ENCODE measurements at places on chromosomes 12 and 14.

DNA sequence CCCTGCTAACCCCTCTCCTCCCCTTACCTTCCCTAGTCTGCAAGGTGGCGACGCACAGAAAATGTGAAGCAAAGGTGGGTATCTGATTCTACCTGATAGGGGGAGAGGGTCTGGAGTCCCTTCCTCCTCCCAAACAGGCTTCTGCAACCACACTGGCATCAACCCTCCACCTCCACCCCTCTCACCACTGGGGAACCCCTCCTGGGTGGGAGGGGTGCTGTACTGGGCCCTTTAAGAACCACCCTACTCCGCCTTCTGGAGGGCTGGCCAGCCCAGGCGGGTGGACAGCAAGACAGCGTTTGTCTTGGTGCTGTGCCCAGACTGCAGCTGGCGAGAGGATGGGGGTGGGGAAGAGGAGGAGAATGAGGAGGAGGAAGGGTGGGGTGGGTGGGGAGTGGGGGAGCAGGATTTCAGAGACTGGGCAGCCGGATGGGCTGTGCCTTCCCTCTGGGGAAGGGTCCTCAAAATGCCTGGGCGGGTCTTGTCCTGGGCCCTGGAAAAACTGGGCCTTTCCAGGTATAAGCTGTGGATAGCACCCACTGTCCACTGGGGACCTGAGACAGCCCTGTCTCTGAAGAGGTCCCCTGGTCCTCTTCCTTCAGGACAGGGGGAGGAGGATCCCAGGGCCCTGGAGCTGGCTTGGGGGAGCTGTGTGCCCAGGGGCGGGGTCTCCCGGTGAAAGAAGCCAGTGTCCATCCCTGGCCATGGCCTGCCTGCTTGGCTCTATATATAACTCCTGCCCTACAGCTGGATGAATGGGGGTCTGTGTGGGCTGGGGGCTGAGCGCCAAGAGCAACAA is 2.8 kb downstream of the TNS2 start:
- peak; percentile 94 for DNase-seq

- no peak for DNase-seq
These were observed 194.4 kb downstream of the EMP1 start for GRCh38 chr12:13390918-13391317.

GRCh38 chr12:94282675-94283074 is 134.3 kb downstream of the PLXNC1 start:
- DNase-seq: no peak

DNA sequence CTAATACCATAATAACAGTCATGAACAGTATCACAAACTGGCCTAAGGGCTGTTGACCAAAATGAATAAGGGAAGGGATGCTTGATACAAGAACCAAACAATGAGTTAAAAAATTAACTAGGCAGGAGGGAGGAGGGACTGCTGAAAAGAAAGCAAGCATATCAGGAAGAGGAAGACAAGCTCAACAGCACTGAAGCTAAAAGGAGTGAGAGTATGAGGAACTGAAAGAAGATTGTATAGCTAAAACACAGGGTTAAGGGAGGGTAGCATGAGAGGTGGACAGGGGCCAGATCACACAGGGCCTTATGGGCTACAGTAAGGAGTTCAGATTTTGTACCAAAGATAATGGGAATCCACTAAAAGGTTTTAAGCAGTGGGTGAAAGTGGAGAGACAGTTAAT is 34.1 kb downstream of the ITGA7 start:
- DNase-seq: no peak

DNA sequence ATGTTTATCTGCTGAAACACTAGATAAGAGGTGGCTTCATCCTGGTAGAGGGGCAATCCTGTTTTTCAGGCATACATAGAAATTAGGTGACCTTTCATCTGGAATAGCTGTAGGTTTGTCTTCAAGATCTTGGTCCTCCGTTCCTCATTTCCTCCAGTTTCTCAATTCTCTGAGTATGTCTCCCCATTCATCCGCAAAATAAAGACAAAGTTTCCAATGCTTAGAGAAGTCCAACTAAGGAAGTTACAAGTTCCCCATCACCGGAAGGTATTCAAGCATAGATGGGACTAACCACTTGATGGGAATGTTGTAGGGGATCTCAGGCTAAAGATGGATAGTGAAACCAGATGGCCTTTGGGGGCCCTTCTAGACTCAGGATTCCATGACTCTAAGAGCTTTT is 34.3 kb downstream of the ERG28 start:
- DNase-seq: no peak

- DNase-seq: no peak
These were observed 9.2 kb downstream of the CIPC start for GRCh38 chr14:77107228-77107627.

- no peak for DNase-seq
These were observed 33.8 kb downstream of the MMAB start for GRCh38 chr12:109539508-109539907.

GRCh38 chr14:89167705-89168104 is 249.3 kb downstream of the FOXN3 start:
- no peak for DNase-seq

DNA sequence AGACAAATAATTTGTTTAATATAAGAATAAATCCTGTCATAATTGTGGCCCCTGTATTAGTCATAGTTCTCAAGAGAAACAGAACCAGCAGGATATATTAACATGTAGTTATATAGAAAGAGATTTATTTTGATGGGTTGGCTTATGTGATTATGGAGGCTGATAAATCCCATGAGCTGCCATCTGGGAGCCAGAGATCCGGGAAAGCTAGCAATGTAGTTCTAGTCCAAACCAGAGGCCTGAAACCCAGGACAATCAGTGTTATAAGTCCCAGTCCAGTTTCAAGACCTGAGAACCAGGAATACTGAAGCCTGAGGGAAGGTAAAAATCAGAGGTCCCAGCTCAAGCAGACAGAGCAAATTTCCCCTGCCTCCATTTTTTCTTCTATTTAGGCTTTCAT is 435.8 kb downstream of the RPL10L start:
- DNase-seq: no peak

DNA sequence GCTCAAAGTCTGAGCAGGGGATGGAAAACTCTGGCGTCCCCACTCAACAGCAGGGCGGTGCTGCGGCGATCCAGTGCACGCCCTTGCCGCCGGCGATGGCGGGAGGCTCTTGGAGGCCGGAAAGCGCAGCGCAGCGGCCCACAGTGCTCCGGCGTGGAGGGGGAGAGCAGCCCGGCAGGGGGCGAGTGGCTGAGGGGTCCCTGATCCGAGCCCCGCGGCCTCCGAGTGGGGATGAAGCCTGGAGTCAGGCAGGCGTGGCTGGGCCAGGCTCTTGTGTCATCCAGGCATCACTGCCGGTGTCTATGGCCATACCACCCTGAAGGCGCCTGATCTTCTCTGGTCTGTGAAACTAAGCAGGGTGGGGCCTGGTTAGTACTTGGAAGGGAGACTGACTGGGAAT is 183.1 kb downstream of the ALG10 start:
- DNase-seq: no peak

DNA sequence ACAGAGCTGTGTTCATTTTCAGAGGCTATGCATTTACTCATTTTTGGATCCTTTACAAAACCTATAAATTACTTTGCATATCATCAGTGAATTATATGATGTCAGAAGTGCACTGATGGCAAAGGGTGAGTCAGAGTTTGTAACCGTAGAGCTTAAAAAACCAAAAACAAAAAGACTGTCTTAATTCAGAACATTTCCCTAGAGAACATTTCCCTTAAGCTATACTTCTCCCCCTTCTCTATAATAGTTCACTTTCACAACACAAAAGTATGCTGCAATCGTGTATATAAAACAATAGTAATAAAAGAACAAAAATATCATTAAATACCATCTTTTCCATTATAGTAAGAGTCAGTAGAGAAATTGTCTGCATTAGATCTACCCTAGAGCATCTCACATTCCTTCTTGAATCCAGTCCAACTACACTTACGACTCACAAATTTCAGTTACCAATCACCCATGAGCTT is 934.9 kb downstream of the LRFN5 start:
- no peak for DNase-seq

DNA sequence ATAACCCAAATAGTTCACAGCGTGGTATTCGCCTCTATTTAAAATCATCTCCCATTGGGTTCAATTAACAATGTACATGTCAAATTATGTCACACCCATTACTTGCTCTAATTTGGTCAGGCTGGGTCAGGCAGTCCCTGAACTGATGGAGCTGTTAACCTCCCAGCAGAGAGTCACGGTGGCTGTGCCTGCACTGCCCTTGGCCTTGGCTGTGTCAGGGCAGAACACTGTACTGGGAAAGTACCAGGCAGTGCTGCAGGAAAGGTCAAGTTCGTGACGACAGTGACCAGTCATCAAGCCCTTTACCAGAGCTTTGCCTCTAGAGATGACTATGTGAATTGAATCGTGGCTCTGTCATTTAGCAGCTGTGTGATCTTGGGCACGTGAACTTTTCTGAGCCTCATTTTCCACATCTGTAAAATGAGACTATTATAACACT is 100.0 kb downstream of the ARF6 start:
- DNase-seq: no peak

DNA sequence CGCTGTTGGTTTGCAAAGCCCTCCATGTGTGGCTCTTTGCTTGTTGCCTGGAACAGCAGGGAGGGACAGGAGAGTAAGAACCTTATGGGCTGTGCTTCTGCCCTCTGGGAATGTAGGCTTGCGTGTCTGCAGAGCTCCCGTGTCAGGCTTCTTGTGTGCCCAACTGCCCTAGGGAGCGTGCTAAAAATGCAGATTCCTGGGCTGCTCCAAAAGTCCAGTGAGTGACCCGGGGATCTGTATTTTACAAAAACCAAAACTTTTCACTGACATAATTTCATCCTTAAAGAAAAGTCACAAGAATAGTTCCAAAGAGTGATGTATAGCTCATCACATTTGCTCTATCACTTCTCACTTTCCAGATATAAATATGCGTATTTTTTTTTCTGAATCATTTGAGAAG is 34.8 kb upstream of the CCDC63 start:
- no peak for DNase-seq

DNA sequence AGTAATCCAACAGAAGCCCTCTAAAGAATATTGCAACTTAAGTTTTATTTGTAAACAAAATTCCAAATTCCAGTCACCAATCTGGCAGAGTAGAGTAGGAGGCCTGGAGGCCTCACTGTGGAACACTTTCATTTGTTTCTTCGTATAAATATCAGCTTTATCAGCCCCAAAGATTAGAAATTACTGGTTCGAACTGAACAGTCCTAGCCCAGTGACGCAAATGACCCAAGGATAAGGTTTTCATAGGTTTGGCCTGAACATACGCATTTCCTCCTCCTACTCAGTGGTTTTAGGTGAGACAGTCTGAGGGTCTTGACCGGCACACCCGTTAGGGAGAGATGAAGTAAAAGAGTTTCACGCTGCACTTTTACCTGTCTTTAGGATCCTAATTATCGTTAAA is 1.7 kb downstream of the CDC42BPB start:
- DNase-seq: no peak

DNA sequence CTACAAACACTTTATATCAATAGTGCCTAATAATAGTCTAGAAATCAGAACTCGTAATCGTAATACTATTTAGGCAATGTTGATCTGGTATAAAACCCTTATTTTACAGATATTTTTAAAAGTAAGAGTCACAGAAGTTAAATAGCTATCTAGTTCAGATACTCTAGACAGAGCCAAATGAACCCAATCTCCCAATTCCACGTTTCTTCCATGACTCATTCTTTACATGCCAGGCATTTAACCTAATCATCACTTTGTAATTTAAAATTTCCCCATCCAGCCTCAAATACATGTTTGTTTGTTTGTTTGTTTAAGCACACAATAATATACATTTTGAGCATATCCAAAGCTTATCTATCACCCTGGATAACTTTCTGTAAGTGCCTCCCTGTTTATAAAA is 36.4 kb upstream of the GARIN6 start:
- DNase-seq: no peak

DNA sequence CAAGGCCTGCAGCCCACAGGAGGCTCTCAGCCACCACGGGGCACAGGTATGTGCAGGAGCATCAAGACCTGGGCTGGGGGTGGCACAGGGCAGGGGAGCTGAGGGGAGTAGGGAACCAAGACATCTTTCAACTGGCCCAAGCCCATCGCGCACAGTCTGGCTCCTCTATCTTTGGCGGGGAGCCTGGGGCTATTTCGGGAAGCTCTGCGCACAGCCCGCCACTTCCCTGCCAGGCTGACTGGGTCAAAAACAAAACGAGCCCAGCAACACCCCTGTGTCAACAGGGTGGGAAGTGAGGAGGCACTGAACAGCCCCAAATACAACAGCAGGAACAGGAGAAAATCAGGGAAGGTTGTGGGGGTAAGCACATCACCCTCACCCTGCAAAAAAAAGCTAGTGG is 83.9 kb downstream of the ARL6IP4 start:
- DNase-seq: no peak

DNA sequence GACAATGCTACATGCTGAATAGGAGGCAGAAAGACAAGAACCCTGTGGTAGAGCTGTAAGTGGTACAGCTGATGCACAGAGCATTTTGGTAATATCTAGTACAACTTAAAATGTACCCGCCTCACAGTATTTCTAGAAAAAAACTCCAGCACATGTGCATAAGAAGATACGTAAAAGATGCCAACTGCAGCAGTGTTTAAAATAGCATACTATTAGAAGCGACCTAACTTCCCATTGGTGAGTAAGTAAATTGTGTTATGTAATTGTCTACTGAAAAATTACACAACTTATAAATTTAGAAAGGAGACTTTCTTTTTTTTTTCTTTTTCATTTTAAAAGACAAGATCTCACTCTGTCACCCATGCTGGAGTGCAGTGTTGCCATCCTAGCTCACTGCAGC is 114.3 kb upstream of the CAND1 start:
- DNase-seq: no peak

GRCh38 chr14:73242357-73242901 is 5.1 kb downstream of the PAPLN start:
- no peak for DNase-seq

GRCh38 chr14:60356386-60356785 is 107.4 kb downstream of the PPM1A start:
- DNase-seq: no peak

GRCh38 chr12:119486599-119487154 is 106.9 kb upstream of the TMEM233 start:
- no peak for DNase-seq

- no peak for DNase-seq
These were observed 42.6 kb upstream of the FOXJ2 start for GRCh38 chr12:7989827-7990491.

- no peak for DNase-seq
These were observed 7.4 kb downstream of the CLEC14A start for GRCh38 chr14:38248321-38249028.

GRCh38 chr14:76950055-76951020 is 78.2 kb downstream of the IRF2BPL start:
- no peak for DNase-seq

DNA sequence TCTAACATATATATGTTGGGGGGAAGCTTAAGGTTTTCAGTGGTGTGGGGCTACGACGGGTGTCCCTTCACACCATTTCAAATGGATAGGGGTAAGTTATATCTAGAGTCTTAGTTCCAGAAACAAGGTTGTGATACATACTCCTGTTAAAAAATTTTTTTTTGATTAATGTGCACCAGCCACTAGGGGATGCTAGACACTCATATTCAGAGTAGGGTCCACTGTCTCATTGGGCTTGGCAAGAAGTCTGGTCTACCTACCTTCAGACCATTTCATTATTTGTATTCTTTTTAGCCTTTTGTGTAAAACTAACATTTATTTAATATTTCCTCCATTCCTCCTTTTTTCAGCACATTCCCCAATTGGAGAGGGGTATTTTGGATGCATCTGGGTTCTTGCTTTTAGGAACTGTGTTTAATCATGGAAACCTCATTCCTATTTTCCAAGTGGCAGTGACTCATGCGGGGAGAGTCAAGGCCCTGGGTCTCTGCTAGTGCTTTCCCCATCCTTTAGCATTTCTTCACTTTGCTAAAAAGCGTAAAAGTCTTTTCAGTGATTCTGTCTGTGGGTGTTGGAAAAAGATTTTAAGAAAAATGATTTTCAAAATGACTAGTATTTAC is 33.4 kb downstream of the ANO4 start:
- DNase-seq: no peak

- no peak for DNase-seq
These were observed 125.9 kb downstream of the EFCAB11 start for GRCh38 chr14:89828471-89829165.
